ENCODE measurements at places on chromosomes 4 and X. TPM values are rescaled to one million over a fixed set of nuclear protein-coding genes. Genes with fewer than 3 reads are reported as not detected.

Gene ZGRF1
- total RNA-seq, result 4.2 TPM

Gene GNRHR
- total RNA-seq, result not detected

Gene UGT2B7
- total RNA-seq, result 0.53 TPM

Gene ARSD
- total RNA-seq, result 16.3 TPM

Gene TLR10
- total RNA-seq, result 0.02 TPM

Gene ATP2B3
- total RNA-seq, result 0.13 TPM

Gene DCX
- total RNA-seq, result not detected

Gene ATP1B4
- total RNA-seq, result 0.02 TPM

Gene SYN1
- 0.24 TPM for total RNA-seq

Gene BEX1
- total RNA-seq, result not detected

Gene GDPD2
- 0.03 TPM for total RNA-seq

Gene SORBS2
- 0.89 TPM for total RNA-seq

Gene AR
- total RNA-seq, result 3.6 TPM

Gene GYG2
- 6.0 TPM for total RNA-seq
